ENCODE measurements at places on chromosomes 12 and 14. TPM values are rescaled to one million over a fixed set of nuclear protein-coding genes. Genes with fewer than 3 reads are reported as not detected.

FGD6 gene
- 0.56 TPM for total RNA-seq

MSRB3 gene
- not detected for total RNA-seq

GRCh38 chr14:20976291-20976690 lies 13.5 kb upstream of the METTL17 start:
- peaks cover 5% of the 10 kb centered on the region for H3K4me1 ChIP-seq
- H3K27me3 ChIP-seq: peaks cover 41% of the 10 kb centered on the region
- DNase-seq: no peak
- H3K27ac ChIP-seq: no peak overlapping the region
- H3K36me3 ChIP-seq: no peaks in the 10 kb centered on the region

GRCh38 chr14:105117710-105118385 lies 50.7 kb downstream of the JAG2 start:
- no peak overlapping the region for H3K4me3 ChIP-seq
- no peaks in the 10 kb centered on the region for H3K36me3 ChIP-seq
- H3K4me1 ChIP-seq: no peaks in the 10 kb centered on the region

Measured in activated CD8-positive, alpha-beta memory T cell treated with anti-CD3 and anti-CD28 coated beads, Interleukin-2, amount 10 ng/mL, durations not matched to agents 7 days and 5 days (primary cell).